ENCODE measurements at places on chromosomes 5 and 9. TPM values are rescaled to one million over a fixed set of nuclear protein-coding genes. Genes with fewer than 3 reads are reported as not detected.

DNA sequence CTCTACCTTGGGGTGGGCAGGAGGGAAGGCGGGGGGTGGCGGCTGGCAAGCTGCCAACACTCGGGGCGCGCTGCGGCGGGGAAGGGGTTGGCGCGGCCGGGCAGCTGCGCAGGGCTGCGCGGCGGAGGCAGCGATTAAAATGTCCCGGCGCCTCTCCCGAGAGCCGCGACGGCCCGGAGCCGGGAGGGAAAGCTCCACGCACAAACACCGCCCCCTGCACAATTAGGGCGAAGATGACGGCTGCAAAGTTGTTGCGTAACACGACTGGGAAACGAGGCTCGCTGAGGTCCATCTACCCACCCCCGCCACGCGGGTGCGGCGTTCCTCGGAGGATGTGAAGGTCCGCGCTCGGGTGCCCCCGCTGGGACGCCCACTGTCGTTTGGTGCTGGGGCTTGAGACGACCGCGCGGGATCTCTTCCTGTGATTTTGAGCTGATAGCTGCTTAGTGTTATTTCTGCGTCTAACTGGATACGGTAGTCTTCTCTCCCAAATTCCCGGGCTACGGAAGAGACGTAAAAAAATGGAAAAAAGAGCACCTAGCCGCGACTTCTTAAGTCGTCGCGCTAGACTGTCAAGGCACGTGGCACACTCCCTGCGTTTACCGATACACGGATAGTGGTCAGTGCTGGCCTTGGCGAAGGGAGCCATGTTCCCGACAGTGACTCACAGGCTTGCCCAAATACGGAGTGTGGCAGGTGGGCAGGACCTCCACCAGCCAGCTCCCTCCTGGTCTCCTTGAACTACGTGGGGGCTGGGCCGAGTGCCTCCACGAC, 958 bp upstream of the NFIL3 start:
- DNase-seq, result peak; percentile 93

- DNase-seq, result peak; percentile 25
These were observed 260.7 kb downstream of the NR3C1 start for GRCh38 chr5:143142596-143143435.

DNA sequence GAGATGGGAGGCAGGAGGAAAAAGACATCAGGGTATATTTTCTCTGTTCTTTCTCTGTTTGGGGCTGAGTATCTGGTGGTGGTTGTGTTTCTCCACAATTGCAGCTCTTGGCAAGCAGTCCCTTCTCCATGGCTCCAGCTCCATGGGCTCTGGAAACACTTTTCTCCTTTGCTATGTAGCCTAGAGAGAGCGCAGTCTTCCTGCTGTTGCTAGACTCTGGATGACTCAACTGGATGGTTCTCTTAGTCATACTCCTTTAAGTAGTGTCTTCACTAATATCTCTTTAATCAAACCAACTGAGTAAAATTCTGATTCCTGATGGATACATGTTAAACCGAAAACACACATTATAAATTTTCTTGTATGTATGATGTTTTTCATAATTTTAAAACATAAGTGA, 3.3 kb upstream of the PLGRKT start:
- no peak for DNase-seq

Gene PDE6A
- total RNA-seq, result not detected

Gene NRARP
- 3.1 TPM for total RNA-seq

Gene GLRA1
- total RNA-seq, result not detected

Data from tibial nerve (tissue), 4 donors.